GM23338 (cell line): ENCODE measurements at places on chromosomes 1 and 21. TPM values are rescaled to one million over a fixed set of nuclear protein-coding genes. Genes with fewer than 3 reads are reported as not detected.
A peak's percentile ranks its signal among the peaks of the same experiment; 100 is the strongest.

DNA sequence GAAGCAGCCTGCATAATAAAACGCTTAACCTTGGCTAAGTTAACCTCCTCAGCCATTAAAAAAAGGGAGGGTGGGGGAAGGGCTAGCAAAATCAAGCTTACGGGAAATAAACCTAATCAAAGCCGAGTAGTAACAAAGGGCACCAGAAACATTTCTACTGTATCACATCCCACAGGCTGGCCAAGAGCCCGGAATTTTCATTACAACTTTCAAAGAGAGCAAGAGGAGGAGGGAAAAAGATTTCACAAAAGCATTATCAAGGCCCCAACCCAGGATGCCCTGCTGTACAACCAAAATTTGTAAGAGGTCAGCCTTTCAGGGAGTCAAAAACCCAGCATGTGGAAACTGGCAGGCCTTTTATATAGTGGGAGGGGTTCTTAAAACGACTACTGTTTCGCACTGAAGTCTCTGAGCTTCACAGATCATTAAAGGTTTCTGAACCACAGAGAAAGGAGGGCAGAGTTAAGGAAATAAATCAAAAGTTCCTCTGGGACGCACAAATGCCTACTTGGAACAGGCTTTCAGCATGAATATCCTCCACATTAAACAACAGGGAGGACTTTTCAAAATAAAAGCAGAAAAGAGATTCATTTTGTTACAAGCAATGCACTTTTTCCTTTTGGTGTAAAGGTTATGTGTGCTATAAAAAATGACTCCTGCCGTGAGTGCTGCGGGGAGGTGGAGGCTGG lies 90.4 kb downstream of the SLC45A1 start:
- peak; percentile 53 for DNase-seq

DNA sequence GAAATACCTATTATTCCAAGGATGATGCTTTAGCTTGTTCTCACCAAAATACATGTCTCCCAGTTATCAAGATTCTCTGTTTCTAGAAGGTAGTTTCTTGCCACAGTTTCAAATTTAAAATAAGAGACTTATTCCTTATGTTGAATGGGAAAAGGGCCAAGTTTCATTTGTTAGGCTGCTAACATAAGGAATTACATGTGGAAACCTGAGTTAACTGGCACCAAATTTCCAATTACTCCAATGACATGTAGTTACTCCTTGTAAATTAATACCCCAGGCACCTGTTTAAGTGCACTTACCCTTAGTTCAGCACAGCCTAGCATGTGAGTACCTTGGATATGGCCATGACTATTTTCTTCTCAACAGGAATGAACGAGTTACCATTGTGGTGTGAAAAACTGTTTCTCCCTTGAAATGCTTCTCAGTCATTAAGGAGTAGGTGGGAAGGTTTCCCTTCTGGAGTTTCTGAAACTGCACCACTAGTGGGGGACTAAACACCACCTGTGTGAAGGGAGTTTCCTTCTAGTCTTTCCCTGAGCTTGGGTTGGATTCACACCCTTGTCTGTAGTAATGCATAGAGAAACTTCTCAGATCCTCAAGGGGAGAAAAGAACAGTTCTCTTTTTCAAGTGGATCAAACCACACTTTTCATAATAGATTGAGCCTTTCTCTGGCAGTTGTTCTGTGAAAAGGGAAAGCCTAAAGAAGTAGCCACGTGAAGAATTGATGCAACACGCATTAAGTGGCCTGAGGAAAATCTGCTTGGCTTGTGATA lies 32.3 kb upstream of the LRRC8C start:
- DNase-seq, result no peak

Gene HFM1
- total RNA-seq, result 3.3 and 5.2 TPM in 2 replicates

DNA sequence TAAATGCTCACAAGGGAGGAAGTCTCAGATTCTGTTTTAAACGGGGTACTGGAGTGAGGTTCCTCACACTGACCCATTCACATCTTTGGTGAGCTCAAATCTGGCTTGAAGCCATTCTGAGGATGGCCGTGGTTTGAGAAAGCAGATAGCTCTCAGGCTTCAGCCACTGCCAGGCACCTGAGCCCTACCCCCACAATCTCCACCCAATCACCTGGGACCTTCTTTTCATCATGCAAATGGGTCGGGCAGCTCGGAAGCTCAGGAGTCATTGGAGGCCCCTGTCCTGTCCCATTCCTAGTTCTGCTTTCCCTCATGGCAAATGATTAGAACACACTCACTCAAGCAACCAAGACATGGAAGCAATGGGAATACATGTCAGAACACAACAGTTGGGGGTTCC lies 141.4 kb upstream of the ETS2 start:
- peak; percentile 61 for DNase-seq

Gene TTC24
- not detected in 2 replicates for total RNA-seq

DNA sequence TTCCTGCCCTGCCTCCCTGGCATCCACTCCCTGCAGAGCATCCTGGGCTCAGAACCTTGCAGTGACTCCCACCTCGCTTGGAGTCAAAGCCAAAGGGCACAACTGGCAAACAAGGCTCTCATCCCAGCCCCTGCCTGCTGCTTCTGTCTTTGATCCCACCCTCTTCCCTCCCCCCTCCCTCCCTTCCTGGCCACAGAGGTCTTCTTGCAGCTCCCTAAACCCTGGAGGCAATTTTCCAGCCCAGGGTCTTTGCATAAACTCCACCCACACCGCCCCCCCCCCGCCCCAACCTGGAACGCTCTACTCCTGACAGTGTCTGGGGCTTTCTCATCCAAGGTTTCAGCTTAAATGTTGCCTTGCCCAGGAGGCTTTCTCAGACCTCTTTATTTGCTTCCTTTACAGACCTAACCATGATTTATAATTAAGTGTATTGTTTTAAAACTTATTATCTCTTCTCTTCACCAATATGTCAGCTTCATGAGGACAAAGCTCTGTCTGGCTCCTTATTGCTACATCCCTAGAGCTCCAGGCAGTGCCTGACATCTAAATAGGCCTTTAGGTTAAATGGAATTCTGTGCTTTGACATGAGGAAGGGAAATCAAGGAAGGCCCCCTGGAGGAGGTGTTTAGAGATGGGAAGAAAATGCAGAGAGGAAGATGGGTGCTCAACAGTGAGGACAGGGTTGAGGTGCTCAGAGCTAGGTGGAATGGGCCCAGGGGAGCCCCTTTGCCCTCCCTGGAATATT lies 37.7 kb upstream of the PADI1 start:
- peak; percentile 41 for DNase-seq

GRCh38 chr1:62333441-62333840 lies 14.2 kb upstream of the KANK4 start:
- no peak for DNase-seq

GRCh38 chr1:80427881-80428280 lies 1372.9 kb upstream of the ADGRL2 start:
- no peak for DNase-seq

Gene AMY2A
- total RNA-seq, result not detected in 2 replicates

- DNase-seq, result peak; percentile 78
Observed at GRCh38 chr1:223363057-223363855, 720 bp downstream of the SUSD4 start.

DNA sequence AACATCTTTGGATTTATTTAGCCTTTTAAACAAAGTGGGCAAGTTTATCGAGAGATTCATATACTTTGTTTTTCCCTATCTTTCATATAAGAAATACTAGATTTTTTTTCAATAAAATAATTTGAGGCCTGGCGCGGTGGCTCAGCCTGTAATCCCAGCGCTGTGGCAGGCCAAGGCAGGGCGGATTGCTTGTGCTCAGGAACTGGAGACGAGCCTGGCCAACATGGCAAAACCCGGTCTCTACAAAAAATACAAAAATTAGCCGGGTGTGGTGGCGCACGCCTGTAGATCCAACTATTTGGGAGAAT lies 1.6 kb upstream of the CDC14A start:
- DNase-seq, result no peak

GRCh38 chr1:19044975-19045831 lies 88.7 kb upstream of the IFFO2 start:
- DNase-seq, result no peak

DNA sequence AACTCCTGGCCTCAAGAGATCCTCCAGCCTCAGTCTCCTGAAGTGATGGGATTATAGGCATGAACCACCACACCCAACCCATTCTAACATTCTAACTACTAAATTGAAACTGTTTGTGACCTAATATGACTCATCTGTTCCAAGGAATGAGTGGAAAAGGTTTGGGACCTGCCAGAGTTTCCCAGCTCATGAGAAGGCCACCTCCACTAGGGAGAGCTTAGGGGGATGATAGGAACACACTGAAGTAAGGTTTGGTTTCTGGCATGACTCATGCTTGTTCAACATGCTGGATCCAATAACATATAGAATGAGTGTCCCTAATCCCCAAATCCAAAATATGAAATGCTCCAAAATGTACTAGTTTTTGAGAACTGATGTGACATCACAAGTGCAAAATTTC lies 18.9 kb upstream of the SCAF4 start:
- DNase-seq, result no peak
